ENCODE measurements at places on chromosomes 13 and 19.

- DNase-seq, result no peak
Observed at GRCh38 chr13:72523049-72523448, 204.4 kb downstream of the MZT1 start.

DNA sequence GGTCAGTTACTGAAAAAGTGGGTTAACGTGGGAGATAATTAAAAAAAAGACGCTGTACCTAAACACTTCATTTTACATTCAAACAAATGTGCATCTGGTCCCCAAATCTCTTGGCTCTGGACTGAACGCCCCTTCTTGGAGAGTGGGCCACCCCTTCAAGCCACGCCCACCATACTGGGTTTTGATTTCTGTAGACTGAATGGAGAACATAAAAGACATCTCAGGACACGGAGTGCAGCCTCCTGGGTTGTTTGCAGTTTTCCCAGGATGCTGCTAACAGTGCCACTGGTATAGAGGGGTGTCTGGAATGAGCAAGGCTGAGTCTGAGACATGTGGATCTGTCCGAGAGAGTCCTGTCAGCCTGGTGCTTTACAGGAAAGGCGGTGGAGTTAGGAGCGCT is 10.6 kb downstream of the TFDP1 start:
- DNase-seq, result no peak

- no peak for DNase-seq
Observed at GRCh38 chr13:63773476-63773875, 2357.8 kb upstream of the PCDH20 start.

DNA sequence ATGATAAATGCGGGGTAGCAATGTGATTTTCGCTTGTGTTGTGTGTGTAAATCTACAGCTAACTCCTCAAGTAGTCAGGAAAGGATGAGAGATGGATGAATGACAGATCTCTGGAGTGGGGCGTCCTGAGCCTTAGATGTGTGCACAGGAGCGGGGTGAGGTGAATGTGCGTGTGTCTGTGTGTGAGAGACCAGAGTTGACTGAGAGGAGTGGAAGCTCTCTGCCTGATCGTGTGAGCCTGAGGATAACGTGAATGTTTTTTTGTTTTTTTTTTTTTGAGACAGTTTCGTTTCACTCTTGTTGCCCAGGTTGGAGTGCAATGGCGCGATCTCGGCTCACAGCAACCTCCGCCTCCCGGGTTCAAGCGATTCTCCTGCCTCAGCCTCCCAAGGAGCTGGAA is 805 bp downstream of the ZNF461 start:
- DNase-seq, result no peak

DNA sequence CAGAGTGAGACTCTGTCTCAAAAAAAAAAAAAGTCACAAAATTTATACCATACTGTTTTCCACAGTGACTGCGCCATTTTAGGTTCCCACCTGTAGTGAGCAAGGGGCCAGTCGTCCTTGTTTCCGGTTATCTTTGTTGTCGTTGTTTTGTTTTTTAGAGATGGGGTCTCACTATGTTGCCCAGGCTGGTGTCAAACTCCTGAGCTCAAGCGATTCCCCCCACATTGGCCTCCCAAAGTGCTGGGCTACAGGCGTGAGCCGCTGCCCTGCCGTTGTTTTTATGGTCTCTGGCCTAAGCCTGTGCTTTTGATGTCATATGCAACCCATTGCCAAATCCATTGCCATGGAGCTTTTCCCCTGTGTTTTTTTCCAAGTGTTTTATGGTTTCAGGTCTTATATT is 3.3 kb downstream of the UPF3A start:
- DNase-seq, result no peak

- DNase-seq, result no peak
Observed at GRCh38 chr13:59877933-59878332, 285.8 kb downstream of the DIAPH3 start.
